ENCODE measurements at places on chromosomes 3 and 15. TPM values are rescaled to one million over a fixed set of nuclear protein-coding genes. Genes with fewer than 3 reads are reported as not detected.

DNA sequence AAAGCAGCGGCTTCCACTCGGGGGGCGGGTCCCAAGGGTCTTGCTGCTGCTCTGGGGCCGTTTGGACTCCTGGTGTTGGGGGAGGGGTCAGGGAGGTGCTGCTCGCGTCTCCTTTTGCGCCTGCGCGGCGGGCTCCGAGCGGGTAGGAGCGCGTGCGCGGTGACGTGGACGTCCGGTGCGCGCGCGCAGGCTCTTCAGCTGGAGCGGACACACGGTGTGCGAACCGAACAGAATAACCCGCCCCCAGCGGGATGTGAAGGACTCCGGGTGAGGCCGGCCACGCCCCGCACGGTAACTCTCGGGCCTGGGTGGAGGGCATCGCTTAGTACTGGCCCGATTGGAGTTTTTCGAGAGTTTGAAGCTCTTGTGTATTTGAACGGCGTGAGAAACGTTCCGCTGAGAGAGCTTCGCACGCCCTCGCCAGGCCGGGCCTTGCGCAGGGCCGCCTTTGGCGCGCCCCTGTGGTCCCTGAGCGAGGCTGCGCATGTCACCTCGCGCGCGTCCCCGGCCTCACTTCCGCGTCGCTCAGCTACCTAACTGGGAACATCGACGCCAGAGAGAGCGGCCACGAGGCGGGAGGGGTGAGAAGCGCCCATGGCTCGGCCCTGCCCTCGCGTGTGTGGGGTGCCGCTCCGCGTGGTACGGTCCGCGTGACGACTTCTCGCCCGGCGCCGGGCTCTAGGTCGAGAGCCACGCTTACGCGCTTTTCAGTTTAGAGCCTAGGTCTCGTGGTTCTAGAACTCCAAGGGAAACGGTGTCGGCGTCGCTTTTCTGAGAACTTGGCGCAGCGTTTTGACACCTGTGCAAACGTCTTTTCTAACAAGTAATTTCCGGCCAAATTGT, at the start of gene MGA:
Gene MGA, plus strand, starts transcription at position 171 of the 843 bp plus-strand sequence.
- H3K4me3 ChIP-seq: peak within 1 kb of the TSS; percentile 24
- no peaks in the 10 kb centered on the region for H3K27me3 ChIP-seq
- H3K4me1 ChIP-seq: no peaks in the 10 kb centered on the region
- peak; percentile 97 for DNase-seq
- no peaks in the 10 kb centered on the region for H3K36me3 ChIP-seq
- no peak within 1 kb of the TSS for H3K27ac ChIP-seq

DNA sequence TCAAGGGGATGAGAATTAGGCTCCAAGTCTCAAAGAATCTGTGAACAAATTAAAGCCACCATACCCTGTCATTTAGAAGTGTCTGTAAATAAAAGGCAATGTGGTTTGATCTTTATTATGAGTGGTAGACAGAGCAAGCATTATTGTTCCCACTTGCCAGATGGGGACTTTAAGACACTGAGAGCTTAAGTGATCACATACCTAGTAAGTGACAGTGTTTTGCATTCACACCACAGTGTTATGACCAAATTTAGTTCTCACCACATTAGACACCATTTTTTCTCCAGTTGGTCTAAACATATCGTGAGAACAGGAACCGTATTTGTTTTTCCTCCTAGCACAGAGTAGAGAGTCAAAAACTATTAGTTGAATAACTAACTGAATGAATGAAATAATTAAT, 13.2 kb upstream of the ZBED2 start:
- H3K36me3 ChIP-seq: no peaks in the 10 kb centered on the region
- H3K27ac ChIP-seq: no peak overlapping the region
- DNase-seq: no peak
- no peaks in the 10 kb centered on the region for H3K27me3 ChIP-seq

The ANKUB1 gene
- not detected for total RNA-seq

DNA sequence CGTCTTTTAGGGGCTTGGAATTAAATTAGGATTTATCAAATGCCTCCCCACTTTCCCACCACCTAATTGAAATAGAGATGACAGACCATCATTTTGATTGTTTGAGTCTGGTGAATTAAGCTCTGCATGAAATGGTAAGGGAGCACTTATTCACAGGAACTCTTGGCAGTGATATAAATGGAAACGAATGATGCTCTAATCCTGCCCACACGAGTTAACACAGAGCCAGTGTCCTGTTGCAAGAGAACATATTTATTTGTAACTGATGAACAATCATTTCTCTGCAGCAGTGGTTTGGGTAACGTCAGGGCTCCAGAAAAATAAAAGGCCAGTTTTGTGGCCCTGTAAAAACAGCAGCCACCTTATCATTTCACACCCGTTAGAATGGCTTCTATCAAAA, 163.3 kb downstream of the FEZF2 start:
- H3K4me1 ChIP-seq: no peaks in the 10 kb centered on the region
- H3K27ac ChIP-seq: no peak overlapping the region
- no peak overlapping the region for H3K4me3 ChIP-seq
- no peaks in the 10 kb centered on the region for H3K36me3 ChIP-seq
- no peak for DNase-seq

The SAMD7 gene
- not detected for total RNA-seq

The ATP13A5 gene
- not detected for total RNA-seq

DNA sequence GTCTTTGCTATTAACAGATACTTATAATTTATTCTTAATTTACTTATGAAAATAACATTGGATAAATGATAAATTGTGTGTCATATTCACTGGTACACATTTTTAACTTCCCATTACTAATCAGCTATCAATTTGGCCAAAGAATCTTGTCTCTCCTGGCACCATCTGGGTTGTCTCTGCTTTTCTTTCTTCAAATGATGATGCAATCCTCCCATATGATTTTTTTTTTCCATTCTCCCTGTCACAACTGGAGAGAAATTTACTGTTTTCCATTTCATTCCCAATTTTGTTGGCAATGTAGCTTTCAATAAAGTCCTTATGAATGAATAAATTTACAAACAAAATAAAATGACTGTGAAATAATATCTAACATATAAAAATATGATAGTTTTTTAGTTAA, 743.7 kb upstream of the EPHA6 start:
- no peaks in the 10 kb centered on the region for H3K36me3 ChIP-seq
- H3K27ac ChIP-seq: no peak overlapping the region
- no peaks in the 10 kb centered on the region for H3K27me3 ChIP-seq
- H3K4me3 ChIP-seq: no peak overlapping the region
- no peaks in the 10 kb centered on the region for H3K4me1 ChIP-seq
- no peak for DNase-seq
